Stimulated activated CD8-positive, alpha-beta memory T cell treated with anti-CD3 and anti-CD28 coated beads, Interleukin-2, amount 100 ng/mL, for 1 hour (primary cell): ENCODE measurements at places on chromosomes 5 and 9.

- DNase-seq: no peak
Measured at GRCh38 chr9:121199921-121200320, 1.7 kb downstream of the RAB14 start.

DNA sequence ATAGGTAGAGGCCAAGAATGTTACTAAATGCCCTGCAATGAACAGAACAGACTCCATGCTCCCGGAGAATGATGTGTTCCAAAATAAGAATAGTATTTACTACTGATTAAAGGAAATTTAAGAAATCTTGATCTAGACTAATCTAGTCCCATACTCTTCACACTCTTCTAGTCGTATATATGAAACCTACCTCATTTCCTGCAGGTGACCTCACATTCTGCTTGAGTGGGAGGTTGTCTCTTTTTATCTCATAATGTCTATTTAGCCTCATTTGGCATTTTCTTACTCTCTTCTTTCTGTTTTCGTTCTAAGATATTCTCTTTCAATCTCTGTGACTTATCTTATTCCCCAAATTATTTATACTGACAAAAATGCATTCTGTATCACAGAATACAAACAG, 9.2 kb upstream of the SHOC1 start:
- no peak for DNase-seq

GRCh38 chr5:101878190-101878589, 417.9 kb downstream of the SLCO4C1 start:
- no peak for DNase-seq

DNA sequence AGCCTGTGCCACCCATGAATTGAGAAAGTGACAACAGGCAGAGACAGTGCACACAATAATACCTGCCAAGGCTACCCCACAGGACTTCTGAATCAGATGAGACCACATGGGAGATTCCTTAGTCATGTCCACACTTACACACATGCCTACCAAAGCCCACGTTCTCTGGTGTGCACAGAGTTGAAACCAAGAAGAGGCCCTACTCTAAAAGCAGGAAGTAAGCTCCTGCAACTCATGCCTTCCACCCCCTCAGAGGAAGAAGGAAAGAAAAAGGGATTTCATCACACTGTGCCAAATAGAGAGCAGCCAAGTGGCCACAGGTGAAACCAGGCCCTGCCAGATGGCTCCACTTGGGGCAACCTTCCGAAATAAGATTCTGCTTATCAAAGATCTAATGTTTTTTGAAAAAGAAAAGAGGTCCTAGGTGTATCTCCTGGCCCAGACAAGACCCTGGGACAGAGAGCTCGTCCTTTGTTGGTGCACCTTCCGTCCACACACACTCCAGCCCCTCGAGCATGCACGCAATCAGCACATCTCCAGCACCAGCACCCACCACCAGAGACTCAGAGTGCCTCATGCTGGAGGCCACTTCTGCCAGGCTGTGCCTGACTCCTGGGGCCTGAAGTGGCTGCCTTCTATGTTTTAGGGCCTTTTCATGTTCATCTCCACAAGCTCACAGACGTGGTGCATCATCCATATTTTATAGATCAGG, 114.6 kb upstream of the SPOCK1 start:
- DNase-seq: no peak

DNA sequence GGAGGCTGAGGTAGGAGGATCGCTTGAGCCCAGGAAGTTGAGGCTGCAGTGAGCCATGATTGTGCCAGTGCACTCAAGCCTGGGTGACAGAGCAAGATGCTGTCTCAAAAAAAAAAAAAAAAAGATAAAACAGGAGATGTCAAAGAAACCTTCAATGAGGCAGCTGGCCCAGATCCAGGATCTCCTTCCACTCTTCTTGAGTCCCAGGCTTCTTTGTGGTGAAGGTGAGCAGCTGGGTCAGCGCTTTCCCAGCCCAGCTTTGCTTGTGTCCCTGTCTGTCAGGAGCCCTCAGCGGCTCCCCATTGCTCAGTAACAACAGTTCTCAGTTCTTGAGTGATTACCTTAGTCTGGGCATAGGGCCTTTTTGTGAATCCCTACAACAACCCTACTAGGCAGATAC, 69.4 kb upstream of the PSD2 start:
- no peak for DNase-seq

DNA sequence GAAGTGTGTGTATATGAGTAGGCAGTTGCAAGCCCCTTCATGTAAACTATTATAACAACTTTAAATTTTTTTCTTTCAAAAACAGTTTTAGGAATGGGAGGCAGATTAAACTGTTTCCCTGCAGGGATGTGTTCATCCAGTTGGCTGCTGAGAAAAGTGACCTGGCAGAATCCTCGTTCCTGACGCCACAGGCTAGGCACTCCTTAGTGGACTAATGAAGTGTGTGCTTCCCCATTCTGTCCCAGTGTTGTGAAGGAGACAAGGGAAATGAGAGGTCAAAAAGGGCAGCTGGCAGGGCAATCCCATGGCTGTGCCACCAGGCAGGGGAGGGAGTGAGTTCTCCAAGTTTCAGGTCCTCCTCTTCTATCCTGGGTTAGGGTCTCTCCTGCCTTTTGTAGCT, 59.8 kb downstream of the FOXD1 start:
- DNase-seq: no peak

GRCh38 chr9:117013440-117013995, 326.4 kb downstream of the TRIM32 start:
- DNase-seq: no peak

GRCh38 chr9:119736491-119737454, 367.5 kb upstream of the BRINP1 start:
- DNase-seq: no peak

DNA sequence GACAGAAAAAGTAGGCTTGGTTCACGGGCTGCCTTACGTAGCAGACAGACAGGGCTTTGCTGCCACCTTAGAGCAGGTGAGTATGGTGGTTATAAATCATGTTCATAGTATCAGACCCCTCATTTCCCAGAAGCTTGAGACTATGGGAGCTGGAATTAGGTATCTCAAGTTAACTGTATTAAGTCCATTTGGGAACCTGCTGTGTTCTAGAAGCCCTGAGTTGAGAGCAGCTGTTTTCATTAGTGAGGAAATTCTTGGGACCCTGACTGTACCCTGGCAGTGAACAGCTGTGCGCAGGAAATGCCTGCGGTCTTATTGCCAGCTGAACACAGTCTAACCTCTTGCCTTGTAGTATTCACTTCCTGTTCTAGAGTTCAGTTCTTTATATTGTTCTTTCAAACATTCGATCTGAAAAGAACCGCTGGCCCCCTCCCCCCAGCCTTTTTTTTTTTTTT, 29.8 kb downstream of the UGCG start:
- peak; percentile 29 for DNase-seq
